MCF 10A (cell line): ENCODE measurements at places on chromosomes 2 and 18.

- H3K27ac ChIP-seq: no peak overlapping the region
- H3K27me3 ChIP-seq: no peaks in the 10 kb centered on the region
These were observed 68.4 kb downstream of the CCDC148 start for GRCh38 chr2:158388159-158388558.

DNA sequence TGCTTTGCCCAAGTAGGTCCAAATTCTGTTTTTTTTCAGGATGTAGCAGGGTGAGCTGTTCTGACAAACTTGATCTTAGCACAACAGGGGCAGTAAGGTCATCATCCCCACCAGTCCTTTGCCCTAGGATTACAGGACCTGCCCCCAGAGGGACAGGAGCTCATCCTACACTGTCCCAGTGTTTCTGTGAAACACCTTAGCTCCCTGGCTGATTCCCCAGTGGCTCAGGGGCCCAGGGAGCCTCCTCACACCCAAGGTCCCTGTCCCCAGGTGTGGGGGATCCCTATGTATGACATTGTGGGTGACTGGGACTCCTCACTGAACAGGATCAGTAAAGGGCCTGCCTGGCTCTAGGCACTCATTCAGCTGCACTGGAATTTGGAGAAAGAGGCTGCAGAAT lies 191.2 kb downstream of the ANKRD30B start:
- H3K27ac ChIP-seq: no peak overlapping the region
- H3K36me3 ChIP-seq: no peaks in the 10 kb centered on the region
- H3K4me3 ChIP-seq: no peak overlapping the region
- DNase-seq: no peak
- no peaks in the 10 kb centered on the region for H3K27me3 ChIP-seq
- H3K4me1 ChIP-seq: peaks cover 11% of the 10 kb centered on the region

- H3K36me3 ChIP-seq: no peaks in the 10 kb centered on the region
- no peaks in the 10 kb centered on the region for H3K27me3 ChIP-seq
- peak; percentile 33 for DNase-seq
- H3K27ac ChIP-seq: no peak overlapping the region
These were observed 1241.1 kb upstream of the LRRTM1 start for GRCh38 chr2:81545626-81546025.

DNA sequence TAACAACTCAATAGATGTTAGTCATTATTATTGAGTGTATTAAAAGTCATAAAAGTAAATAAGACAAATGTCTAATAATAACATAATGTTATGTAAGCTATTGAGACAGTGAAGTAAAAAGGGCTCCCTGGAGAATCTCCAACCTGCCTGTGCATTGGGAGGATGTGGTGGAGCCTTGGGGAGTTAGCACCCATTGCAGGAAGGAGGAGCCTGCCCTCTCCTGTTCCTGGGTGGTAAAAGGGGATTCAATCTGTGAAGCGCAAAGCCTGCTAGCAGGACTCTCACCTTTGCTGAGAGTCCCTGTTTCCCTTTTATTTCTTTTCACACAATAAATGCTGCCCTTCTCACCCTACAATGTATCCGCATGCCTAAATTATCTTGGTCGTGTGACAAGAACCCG lies 206.1 kb downstream of the RAB3GAP1 start:
- peaks cover 2% of the 10 kb centered on the region for H3K36me3 ChIP-seq
- no peak overlapping the region for H3K4me3 ChIP-seq
- peaks cover 5% of the 10 kb centered on the region for H3K4me1 ChIP-seq
- H3K27ac ChIP-seq: no peak overlapping the region
- no peak for DNase-seq

- peaks cover 5% of the 10 kb centered on the region for H3K4me1 ChIP-seq
- DNase-seq: no peak
- no peaks in the 10 kb centered on the region for H3K27me3 ChIP-seq
- no peak overlapping the region for H3K27ac ChIP-seq
- no peaks in the 10 kb centered on the region for H3K36me3 ChIP-seq
These were observed 673.8 kb downstream of the ARHGAP15 start for GRCh38 chr2:143802871-143803650.

- no peak for DNase-seq
- no peaks in the 10 kb centered on the region for H3K4me1 ChIP-seq
- H3K36me3 ChIP-seq: no peaks in the 10 kb centered on the region
- H3K27me3 ChIP-seq: no peaks in the 10 kb centered on the region
These were observed 85.0 kb downstream of the ITGA4 start for GRCh38 chr2:181542170-181542569.

DNA sequence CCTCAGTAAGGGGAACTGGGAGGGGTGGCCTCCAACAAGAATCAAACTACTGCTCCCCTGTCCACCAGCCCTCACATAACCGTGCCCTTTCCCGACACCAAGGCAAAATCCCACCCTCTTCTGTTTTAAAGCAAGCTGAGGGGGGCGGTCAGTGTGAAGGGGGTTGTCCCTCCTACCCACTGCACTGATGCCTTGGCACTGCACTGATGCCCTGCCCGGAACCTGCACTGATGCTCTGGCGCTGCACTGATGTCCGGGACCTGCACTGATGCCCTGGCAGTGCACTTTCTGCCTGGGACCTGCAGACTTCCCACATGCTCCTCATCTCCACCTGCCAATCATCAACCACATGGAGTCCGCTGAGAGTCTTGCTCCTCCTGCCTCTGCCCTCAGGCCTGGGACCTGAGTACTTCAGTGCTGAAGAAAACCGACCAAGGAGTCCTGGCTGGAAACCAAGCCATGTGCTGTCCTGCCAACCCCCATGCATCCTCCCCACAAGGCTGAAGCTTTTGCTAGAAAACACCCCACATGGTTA lies 179.5 kb downstream of the SMAD2 start:
- no peaks in the 10 kb centered on the region for H3K27me3 ChIP-seq
- no peak overlapping the region for H3K27ac ChIP-seq
- H3K4me1 ChIP-seq: no peaks in the 10 kb centered on the region
- DNase-seq: no peak

DNA sequence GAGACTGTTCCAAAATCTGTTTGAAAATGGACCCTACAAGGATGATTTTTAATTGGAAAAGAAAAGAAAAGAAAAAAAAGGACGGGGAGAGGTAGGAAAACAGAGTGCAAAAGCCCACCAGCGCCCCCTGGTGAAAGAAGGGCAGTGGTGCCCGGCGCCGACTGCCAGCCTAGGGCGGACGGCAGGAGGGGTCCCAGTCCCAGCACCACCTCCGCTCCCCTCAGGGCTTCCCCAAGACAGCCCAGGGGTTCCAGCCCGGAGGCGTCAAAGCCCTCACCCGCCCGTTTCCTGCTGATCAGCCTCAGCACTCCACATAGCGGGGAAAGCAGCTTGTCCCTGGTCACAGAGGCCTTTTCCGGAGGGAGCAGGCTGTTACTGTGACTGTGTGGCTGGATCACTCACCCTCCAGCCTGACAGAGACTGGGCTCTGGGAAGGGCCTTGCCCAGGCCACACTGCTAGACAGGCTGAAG lies 213.9 kb downstream of the TFCP2L1 start:
- no peak overlapping the region for H3K4me3 ChIP-seq
- peaks cover 4% of the 10 kb centered on the region for H3K36me3 ChIP-seq
- H3K27me3 ChIP-seq: peaks cover 2% of the 10 kb centered on the region

- no peaks in the 10 kb centered on the region for H3K4me1 ChIP-seq
- no peak overlapping the region for H3K27ac ChIP-seq
- H3K4me3 ChIP-seq: no peak overlapping the region
- no peaks in the 10 kb centered on the region for H3K36me3 ChIP-seq
These were observed 55.1 kb upstream of the SLC66A3 start for GRCh38 chr2:11100130-11100529.

DNA sequence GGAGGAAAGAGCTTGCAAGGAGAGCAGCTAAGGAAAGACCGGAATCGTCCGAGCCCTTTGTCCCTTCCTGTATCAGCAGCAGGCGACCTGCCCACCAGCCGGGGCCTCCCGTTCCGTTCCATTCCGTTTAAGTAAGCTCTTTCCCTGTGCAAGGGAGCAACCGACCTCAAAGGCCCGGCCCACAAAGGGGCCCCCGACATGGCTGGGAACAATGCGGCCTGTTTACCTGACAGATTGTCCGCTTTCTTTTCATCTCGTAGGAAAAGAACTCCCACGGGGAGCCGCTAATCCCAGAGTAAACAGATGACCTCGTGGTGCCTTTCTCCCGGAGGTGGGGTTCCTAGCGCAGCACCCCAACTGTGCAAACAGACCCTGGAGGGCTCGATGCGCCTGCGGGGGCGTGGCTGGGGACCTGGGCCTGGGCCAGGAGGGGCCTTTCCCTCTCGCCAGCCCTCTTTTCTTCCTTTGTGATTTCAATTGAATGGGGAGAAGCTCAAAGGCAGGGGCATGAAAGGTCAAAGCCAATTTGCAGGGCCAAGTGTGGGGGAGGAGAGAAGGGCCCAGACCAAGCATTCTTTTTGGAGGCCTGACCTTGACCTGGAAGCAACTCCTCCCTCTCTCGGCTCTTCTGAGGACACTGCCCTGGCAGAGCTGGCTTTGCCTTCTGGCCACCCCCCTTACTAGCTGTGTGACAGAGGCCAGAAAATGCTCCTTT lies 120.2 kb downstream of the INHBB start:
- no peaks in the 10 kb centered on the region for H3K36me3 ChIP-seq
- H3K4me3 ChIP-seq: no peak overlapping the region
- DNase-seq: no peak
- H3K27me3 ChIP-seq: no peaks in the 10 kb centered on the region

GRCh38 chr18:80132180-80132812 lies 23.2 kb downstream of the ADNP2 start:
- peaks cover 55% of the 10 kb centered on the region for H3K36me3 ChIP-seq
- no peaks in the 10 kb centered on the region for H3K27me3 ChIP-seq
- DNase-seq: peak; percentile 16
- H3K4me3 ChIP-seq: peak overlapping the region; percentile 58

DNA sequence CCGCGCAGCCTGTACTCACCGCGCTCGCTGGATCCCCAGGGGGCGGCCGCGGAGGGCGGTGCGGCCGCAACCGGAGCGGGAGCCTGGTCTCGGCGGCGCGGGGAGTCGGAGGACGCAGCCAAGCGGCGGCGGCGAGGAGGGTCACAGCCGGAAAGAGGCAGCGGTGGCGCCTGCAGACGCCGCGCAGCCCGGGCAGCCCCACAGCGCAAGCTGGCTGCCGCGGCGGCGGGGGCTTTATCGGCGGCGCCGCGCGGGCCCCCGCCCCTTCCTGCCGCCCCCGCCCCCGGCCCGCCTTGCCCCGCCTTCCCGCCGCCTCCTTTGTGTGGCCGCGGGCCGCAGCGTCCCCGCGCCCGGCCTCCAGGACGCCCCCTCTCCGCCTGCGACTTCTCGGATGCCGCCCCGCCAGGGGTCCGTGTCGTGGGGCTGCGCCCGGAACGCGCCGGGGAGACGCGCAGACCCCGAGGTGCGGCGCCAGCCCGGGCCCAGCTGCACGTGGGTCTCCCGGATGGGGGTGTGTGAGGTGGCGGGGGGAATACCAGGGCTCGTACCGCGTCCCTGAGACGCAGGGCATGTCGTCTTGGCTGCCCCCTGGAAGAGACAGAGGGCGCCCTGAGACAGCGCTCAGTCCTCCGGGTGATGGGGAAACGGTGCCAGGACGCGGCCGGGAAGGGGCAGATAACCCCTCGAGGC lies at the start of gene SERPINE2:
Gene SERPINE2, minus strand, starts transcription at position 207 of the 690 bp plus-strand sequence. CDS start 37,386 bp downstream, outside the sequence.
- no peaks in the 10 kb centered on the region for H3K36me3 ChIP-seq
- H3K4me1 ChIP-seq: peaks cover 29% of the 10 kb centered on the region
- peak; percentile 64 for DNase-seq
- H3K27ac ChIP-seq: peak within 1 kb of the TSS; percentile 10

DNA sequence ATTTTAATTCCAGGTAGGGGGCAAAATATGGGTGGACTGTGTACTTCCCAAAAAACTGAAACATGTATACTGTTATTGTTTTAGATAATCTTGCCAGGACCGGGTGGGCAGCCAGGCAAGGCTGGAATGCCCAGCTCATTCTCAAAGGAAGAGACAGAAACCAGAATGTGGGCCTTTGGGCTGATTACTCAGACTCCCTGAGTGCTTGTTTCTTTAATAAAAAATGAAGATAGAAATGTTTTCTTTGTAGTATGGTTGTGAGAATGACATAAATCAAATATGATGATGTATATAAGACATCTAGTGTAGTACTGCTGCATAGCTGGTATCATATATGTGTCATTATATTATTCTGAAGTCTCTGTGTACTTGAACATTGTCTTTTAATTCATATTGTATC lies 231.6 kb upstream of the NT5C1B start:
- peaks cover 6% of the 10 kb centered on the region for H3K36me3 ChIP-seq
- no peaks in the 10 kb centered on the region for H3K4me1 ChIP-seq
- no peaks in the 10 kb centered on the region for H3K27me3 ChIP-seq
- H3K27ac ChIP-seq: no peak overlapping the region
- no peak overlapping the region for H3K4me3 ChIP-seq

GRCh38 chr2:169365029-169365480 lies 2.7 kb upstream of the LRP2 start:
- H3K27ac ChIP-seq: no peak overlapping the region
- H3K36me3 ChIP-seq: no peaks in the 10 kb centered on the region
- peak overlapping the region; percentile 73 for H3K4me3 ChIP-seq
- peaks cover 66% of the 10 kb centered on the region for H3K27me3 ChIP-seq
- H3K4me1 ChIP-seq: peaks cover 29% of the 10 kb centered on the region
